Inflammatory macrophage treated with lipopolysaccharide for 4 hours (primary cell): ENCODE measurements at places on chromosomes 13 and 19.

DNA sequence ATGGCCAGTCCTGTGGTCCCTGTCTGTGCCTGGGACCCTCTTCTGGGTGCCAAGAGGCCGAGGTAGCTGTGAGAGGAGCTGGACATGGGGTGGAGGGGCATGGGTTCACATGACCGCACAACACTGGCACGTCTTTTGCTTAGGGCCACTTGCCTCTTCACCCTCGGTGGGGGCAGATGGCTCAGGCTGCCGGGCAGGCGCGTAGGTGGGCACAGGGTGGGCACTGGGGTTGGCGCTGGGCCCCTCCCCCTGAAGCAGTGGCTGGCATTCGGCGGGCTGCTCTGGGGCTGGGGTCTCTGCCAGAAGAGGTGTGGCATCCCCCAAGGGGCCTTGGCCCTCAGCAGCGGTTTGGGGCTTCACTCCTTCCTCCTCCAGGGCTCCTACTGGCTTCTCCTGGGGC is 8.4 kb downstream of the PALM3 start:
- DNase-seq, result no peak

DNA sequence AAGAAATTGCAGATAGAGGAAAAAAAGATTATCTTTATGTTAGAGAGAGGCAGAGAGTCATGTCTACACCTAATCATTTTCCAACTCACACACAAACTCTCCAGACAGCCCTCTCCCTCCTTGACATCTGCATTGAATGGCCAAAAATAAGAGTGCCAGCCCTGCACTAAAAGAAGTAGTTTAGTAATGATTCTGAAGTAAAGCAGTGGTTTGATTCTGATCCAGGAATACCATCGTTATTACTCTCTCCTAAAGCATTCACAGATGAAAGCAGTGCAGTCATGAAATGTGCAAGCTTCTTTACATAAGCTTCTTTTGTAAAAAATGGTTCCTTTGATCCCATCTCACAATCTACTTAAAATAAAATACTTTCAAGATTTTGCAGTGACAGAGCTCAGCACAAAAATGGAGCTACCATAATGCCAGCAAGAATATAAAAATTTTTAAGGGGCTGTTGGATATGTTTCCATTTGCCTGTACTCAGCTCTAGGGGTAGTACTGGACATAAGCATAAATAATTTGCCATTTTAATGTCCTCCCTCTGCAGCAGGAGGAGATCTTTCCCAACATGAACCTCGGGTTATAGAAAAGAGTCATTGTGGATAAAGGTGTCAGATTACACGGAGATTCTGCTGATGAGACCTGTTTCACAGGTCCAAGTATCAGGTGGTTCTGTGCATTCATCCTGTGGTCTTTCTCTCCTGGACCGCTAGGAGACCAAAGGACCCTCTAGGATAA is 406.3 kb downstream of the DCT start:
- DNase-seq, result no peak

- DNase-seq, result no peak
These were observed 105.7 kb upstream of the RAP2A start for GRCh38 chr13:97328222-97328790.

- DNase-seq, result no peak
These were observed 23.7 kb downstream of the ZNF175 start for GRCh38 chr19:51594774-51595109.

- peak; percentile 33 for DNase-seq
These were observed 236.0 kb downstream of the PCDH9 start for GRCh38 chr13:66994097-66994496.

DNA sequence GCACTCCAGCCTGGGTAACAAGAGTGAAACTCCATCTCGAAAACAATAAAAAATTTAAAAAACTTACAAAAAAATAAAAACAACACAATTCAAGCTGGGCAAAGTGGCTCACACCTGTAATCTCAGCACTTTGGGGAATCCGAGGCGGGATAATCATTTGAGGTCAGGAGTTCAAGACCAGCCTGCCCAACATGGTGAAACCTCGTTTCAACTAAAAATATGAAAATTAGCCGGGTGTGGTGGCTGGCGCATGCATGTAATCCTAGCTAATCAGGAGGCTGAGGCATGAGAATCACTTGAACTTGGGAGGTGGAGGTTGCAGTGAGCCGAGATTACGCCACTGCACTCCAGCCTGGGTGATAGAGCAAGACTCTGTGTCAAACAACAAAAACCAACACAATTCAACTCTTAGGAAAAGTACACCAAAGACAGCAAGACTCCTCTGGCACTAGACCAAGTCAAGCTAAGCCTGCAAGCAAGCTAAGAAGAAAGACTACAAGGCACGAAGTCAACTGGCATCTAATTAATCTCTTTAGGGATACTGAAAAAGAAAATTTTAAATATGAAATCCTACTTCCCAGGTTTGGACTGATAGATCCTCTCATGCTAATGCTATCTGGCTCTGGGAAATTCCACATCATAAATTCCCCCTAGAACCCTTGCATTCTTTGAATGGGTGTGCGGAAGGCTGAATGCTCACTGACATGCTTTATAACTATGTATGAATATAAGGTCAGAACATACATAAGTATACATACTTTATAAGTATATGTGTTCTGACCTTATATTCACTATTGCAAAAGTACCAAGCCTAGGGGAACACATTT is 7.9 kb downstream of the PBX4 start:
- no peak for DNase-seq

DNA sequence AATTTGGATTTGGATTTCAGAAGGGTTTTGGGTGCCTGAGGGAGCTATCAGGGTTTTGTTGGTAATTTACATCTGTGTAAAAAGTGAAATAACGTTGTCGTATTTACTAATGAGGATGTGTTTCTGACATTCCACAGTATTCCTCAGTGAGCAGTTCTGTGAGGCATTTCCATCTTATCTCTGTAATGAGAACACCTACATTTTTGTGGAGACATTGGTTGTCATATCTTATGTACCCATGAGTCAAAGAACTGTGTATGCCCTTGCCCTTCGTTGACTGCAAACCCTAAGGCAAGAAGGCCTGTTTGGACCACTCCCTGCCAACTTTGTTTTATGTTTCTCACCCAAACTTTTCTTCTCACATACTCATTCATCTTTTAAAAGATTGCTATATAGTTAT is 14.2 kb upstream of the IL17D start:
- no peak for DNase-seq

DNA sequence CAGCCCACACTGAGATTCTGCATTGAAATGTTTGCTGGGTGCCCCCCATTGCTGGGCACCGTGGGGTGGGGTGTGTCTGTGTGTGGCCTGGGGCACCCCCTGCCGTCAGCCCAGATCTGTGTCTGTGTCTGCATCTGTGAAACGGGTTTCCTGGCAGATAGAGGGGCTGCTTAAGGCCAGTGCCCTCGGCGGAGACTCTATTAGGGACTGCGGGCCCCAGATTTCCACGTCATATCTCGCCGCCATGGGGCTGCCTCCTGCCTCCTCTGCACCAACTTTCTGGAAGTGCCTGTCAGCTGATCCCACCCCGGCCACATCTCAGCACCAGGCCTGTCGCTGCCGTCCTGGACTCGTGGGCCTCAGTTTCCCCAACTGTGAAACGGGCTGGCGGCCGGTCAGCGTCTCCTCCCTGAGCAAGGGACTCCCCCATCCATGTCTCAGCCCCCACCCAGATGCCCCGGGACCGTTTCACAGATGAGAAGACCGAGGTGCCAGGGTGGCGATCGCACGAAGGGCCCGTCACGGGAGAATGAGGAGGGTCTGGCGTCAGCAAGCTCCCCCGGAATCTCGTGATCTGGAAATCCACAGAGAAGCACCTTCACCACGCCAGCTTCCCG is 21.4 kb downstream of the ARID3A start:
- DNase-seq, result no peak

DNA sequence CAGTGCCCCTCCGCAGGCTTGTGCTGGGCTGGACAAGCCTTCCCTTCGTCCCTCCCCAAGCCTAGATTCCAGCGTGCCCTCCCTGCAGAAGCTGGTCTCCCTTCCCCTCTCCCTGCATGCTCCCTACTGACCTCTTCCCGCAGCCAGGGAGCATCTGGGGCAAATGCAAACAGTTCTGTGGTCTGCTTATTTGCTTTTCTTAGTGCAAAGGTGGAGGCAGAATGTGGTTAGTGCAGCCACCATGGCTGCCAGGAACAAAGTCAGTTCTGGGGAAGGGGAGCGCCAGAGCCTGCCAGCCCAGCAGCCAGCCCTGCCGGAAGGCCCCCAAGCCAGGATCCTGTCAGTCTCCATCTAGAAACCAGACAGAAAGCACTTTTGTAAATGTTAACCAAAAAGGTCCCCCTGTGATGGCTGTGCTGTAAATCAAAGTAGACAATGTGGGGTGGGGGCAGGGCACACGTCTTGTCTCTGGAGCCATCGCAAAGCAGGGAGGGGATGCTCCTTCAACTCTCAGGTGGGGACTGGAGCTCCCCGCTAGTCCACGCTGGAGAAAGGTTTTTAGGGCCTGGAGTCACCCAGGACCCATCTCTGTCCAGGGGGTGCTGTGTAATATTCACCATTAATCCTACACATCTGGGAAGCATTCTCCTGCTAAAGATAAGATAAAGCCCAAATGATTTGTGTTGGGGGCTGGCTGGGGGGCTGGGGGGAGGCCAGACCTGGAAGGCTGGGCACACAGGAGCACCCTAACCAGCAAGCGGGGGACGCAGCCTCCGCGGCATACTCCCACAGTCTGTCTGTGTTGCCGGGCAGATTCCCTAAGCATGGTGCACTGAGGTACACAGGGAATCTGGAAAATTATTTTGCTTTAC is 30.9 kb downstream of the SERP2 start:
- DNase-seq, result no peak

DNA sequence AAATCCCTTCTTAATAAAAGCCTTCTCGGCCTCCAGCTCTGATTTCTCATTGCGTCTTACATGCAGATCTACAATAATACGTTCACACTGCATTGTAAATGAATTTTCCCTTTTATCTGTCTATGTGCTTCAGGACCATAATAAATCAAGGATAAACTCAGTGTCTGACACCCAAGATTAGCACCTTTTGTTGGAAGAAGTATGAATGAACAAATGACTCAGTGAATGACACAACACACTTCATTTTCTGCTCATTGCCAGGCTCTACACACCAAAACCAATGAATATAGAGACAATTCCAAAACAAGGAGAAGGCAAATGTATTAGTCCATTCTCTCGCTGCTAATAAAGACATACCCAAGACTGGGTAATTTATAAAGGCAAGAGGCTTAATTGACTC is 1224.4 kb downstream of the EFNB2 start:
- DNase-seq, result no peak

- no peak for DNase-seq
These were observed 2.3 kb downstream of the IER2 start for GRCh38 chr19:13152356-13152973.

DNA sequence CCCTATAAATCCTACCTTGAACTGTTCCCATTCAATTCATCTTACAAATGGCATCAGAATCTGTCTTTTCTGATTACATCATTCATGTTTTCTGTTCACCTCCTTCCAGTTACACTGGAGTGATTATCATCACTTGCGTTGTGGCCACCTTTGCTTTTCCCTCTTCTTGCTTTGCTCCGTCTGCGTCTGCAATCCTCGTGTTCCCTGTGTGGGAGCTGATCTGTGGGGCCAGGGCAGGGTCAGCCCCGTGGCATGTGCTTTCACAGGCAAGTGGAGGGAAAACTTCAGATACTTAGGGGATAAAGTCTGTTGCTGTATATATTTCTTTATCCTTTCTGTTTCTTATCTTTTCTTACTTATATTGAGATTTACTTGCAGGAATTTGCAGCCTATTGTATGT is 277.7 kb downstream of the SLC7A1 start:
- no peak for DNase-seq

DNA sequence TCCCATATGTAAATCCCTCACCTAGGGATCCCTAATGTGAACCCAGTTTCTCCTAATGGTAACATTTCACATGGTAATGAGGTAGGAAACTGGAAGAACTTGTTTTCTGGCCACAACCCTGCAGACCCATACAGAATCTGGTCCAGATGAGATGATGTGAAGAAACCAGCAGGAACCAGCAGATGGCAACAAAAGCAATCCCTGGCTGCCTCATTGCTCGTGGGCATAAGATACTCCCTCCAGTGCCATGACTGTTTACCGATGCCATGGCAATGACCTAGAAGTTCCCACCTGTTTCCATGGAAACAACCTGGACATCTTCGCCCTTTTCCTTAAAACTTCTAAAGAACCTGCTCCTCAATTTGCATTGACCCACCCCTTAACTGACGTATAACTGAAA is 1.4 kb upstream of the CD209 start:
- DNase-seq, result no peak

DNA sequence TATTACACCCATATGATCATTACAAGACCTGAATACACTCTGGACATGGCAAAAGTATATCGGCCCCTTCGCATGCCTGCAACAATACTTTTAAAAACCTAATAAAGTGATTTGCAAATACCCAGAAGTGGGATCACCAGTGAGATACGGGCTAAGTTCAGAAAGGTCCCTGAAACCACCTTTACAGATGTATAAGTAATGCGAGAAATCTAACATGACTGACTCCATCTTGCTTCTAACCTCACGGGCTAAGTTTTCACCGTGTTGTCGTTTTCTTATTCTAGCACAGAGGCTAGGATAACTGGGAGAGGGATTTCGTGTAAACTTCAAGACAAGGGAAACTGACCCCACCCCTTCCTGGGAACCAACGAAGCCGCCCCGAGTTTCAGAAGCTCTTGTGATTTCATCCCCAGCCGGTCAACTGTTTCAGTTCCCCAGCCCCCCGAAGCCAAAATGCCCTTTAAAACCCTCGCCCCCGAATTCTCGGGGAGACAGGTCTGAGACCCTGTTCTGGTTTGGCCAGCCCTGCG is 703 bp downstream of the NEK3 start:
- DNase-seq, result peak; percentile 58

DNA sequence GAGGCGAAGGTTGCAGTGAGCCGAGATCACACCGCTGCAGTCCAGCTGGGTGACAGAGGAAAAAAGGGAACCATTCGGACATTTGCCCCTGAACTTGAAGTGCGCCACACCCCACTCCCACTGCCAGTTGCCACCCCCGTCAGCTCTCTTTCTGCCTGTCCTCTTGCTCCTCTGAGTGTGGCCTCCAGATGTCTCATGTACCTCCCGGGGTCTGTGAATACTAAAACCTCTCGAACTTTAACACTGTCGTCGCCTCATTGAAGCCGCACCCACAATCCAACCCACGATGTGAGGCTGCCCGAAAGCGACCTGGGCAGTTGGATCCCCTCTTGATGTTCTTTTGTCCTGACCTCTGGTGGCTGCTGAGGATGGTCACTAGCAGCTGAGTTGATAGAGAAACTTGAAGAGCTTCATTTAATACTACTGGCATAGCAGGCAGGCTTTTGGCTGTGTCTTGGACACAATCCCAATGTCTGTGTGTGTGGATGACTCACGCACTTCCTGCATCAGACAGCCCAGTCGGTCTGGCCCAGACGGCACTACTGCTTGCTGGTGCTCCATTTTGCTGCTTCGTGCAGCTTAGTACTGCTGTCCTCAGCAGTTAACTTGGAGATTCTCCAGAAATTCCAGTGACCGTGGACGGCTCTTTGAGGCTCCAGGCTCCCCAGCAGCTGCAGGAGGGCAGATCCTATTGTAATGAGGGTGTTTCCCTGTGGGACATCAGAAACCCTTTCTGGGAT is 4.2 kb downstream of the FPR3 start:
- peak; percentile 91 for DNase-seq

DNA sequence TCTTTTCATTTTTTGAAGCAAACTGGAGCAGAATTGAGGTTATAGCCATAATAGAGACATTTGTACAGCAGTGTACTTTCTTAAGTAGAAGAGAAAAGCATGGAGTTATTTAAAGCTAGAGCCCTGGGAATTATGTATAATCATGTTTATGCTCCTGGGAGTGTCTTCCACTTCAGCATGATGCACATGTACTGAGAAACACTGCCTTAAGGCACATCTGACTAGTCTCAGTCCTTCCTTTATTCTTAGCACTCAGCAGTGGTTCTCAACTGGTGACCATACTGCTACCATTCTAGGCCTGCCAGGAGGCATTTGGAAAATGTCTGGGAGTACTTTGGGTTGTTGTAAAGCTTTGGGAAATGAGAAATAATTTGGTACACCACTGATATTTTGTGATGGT is 45.8 kb downstream of the VWA8 start:
- DNase-seq, result no peak
